ENCODE measurements at places on chromosomes 6 and 20.

DNA sequence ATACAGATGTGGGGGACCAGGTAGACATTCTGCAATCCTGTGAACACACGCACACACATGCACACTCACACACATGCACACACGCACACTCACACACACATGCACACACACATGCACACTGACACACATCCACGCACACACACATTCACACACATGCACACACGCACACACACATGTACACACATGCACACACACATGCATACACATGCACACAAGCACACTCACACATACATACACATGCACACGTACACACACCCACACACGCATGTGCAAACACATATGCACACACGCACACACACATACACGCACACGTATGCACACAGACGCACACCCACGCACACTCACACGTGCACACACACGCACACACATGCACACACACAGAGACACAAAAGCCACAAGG lies 14.3 kb upstream of the GGTLC1 start:
- DNase-seq: no peak

GRCh38 chr20:50379049-50379990 lies 130.9 kb upstream of the PTPN1 start:
- DNase-seq: peak; percentile 71

GRCh38 chr6:89506716-89507617 lies 74.0 kb downstream of the ANKRD6 start:
- DNase-seq: no peak

GRCh38 chr6:16327777-16328325 lies 89.5 kb downstream of the GMPR start:
- no peak for DNase-seq

GRCh38 chr20:35021063-35021462 lies 65.4 kb downstream of the MYH7B start:
- no peak for DNase-seq

DNA sequence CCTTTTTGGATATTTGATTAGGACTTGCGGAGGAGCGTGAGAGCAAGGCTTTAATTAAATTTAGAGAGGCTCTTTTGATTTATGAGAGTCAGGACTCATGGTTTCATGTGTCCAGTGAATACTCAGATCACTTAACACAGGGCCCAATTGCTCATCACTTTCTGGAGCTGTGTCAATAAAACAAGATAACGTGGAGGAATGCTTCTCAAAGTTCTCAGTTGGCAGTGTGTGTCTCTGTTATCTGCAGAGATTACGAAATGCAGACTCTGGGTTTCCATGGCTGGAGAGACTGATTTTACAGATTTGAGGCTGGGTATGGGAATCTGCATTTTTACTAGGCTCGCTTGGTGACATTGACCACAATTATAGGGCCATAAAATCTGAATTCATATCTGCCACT lies 335.8 kb upstream of the FLRT3 start:
- no peak for DNase-seq

- DNase-seq: no peak
Observed at GRCh38 chr6:87653074-87653962, 48.7 kb downstream of the AKIRIN2 start.

DNA sequence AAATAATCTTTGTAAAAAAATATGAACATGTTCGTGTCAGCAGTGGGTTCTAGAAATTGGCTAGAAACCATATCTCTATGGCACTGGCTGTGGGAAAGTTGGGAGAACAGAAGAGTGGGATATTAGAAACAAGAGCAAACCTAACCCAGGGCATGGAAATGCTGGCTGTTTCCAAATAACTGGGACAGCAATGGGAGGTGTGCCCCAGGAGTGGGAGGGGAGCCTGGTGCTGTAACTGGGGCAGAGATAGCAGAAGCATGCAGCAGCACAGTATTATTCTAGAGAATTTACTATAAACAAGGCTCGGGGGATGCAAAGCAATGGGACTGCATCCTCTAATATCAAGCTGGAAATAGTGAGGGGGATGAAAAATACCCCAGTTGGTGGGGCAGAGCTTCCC lies 175.0 kb downstream of the KIF6 start:
- DNase-seq: no peak

DNA sequence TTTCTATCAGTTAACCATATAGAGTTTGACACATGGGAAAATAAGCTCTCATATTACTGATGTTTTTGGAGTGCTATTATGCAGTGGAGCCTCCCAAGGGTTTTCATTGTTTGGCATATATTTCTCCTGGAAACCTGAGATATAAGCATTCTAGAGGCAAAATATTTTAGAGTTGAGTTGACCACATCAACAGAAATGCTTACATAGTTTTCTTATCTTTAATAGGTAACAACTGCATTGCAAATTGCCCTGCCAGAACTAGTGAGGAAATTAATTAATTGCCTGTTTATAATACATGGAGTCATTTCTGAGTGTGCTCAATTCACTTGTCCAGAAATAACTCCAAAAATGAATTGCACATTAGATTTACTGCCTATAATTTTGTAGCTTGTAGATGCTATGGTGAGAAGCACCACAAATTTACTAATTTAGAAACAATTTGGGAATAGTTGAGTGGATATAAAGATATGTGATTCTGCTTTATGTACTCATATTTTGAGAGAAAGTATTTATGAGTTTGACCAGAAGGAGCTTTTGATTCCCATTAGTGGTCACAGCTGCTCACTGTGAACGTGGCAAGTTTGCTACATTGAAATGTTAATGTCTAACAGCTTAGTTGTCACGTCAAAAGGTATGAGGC lies 288.7 kb downstream of the CD109 start:
- no peak for DNase-seq

- DNase-seq: no peak
Observed at GRCh38 chr20:43923322-43923721, 8.7 kb downstream of the TOX2 start.

DNA sequence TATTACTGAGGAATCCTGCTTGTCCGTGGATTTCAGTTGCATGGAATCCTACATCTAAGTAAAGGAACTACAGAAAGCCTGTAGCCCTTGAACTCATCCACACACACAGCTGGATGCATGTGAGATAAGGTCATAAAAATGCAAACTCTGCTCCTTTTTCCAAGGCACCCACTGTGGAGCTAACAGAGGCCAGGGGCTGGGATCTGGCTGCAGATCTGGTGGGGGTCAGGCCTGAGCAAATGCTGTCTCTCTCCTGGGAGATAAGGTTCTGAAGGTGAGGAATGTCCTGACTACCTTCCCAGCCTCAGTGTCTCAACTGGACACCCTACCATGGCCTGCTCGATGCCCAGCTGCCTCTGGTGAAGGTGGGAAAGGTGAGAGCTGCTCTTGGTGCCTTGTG lies 321.5 kb downstream of the LRFN2 start:
- no peak for DNase-seq

Measured in ELR (cell line).